Brain (organoid and tissue), 16 donors: ENCODE measurements at places on chromosomes 3 and 15.

- no peak for DNase-seq
Observed at GRCh38 chr3:188179006-188179966, 25.3 kb downstream of the LPP start.

- DNase-seq = no peak
Observed at GRCh38 chr3:73569246-73569760, 55.4 kb downstream of the PDZRN3 start.

DNA sequence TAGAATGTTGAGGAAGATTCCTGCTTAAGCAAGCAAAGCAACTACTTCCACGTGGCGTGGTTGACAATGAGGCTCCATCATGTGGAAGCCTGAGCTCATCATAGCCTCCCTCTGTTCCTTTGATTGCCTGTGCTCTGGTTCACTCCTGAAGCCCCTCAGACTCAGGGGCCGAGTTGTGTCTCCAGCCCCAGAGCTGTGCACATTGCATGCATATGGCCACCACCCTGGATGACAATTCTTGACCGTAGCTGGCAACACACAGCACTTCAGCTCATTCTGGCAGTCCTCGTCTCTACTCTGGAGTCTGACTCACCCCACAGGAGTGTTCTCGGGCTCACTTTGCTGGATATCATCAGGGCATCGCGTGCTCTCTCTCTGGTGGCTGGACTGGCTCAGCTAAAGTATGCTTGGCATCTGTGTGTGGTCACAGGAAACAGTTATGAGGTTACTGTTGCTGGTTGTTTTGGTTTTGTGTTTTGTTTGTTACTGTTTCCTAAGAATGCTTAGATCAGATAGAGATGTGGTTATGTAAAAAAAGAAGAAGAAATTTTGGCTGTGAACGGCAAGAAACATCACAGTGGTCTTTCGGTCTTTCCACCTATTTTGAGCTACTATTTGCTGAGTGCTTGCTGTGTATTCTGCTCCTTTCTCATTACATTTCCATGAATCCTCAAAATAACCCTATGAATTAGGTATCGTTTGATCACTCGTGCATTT is 41.6 kb upstream of the MRPS22 start:
- no peak for DNase-seq

DNA sequence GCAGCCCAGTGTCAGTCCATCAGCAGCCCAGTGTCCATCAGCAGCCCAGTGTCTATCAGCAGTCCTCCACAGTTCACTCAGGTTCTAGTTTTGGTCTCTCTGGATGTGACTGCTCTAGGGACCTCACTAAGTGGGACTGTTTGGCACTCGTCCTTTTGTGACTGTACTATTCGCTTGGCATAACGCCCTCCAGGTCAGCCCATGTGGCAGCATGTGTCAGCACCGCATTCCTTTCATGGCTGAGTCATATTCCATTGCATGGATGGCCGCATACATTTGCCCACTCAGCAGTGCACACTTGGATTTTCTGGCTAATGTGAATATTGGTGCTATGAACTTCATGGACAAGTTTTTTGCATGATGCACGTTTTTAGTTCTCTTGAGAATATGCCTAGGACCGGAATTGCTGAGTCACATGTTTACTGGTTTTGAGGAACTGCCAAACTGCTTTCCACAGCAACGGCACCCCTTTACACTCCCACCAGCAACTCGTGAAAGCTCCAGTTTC is 16.4 kb downstream of the CHST13 start:
- no peak for DNase-seq

DNA sequence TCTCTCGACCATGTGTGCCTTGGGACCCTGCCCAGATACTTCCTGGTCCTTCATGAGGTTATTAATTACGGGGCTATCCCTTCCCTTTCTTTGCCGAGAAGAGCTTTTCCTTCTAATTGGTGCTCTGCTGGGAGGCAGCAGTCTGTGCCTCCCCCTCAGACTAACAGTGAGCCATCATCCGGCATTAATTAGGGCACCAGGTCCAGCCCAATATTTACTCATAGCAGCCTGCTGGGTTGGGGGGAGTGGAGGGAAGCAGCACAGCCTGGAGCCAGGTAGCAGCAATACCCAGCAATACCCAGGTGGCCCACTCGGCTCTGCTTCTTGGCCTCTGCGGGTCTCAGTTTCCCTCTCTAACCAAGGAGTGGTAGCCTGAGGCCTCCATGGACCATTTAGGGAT is 20.1 kb downstream of the CACNA2D2 start:
- DNase-seq = no peak

DNA sequence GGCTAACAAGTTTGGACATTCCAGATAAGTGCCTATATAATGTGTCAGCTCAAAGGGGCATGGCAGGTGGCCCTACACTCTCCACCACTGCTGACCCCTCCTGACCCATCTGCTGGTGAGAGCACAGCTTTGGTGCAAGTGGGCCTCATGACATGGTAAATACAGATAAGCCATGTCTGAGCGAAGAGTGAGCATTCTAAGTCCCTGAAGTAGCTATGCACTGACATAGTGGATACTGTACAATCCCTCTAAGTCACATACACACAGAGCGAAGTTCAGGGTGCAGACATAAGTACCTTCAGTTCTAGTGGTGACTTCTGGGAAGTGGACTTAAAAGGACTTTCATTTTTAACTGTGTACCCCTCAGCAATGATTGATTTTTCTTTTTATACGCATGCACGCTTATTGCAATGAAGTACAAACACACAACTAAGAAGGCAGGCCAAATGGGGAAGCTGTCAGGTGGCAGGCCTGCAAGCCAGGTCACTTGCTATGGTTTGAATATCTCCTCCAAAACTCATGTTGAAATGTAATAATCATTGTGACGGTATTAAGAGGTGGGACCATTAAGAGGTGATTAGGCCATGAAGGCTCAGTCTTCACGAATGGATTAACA is 41.5 kb downstream of the TBC1D2B start:
- DNase-seq = no peak

DNA sequence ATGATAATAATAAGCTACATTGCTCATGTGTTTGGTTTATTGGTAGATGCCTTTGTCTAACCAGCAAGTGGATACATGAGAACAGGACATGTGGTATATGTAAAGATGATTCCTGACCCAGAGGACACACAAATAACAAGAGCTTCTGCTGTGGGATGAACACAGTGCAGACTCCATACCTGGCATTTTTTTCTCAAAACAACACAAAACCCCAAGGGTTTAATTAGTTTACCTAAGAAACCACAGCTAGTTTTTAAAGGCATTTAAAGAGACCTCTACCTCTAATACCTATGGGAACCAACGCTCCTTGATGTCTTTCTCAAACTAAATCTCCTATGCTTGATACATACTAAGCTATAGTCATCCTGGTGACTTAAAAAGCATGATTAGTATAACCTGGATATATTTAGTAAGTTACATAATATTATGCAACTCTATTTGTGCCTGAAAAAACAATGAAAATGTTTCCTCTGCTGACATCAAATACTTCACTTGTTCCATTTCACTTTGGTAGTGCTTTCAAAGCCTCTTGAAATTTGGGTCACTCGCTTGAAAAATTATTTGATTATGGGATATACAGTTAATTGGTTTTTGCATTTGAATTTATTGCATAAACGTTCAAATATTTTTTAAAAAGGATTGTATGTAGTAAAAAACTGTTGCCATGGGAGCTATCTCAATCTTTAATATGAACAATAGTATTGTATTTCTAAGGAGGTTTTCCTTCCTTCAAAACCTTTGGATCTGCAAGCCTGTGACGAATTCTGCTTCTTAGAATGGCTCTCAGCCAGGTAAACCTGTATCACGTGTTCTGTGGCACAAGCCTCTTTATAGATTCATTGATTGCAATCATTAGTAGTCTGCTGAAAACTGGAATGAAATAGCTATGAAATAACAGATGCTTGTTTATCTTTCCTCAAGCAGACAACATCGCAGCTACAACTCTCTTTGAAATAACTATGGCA is 233.0 kb upstream of the KCNMB2 start:
- no peak for DNase-seq

GRCh38 chr3:147669077-147669476 is 259.9 kb downstream of the ZIC1 start:
- no peak for DNase-seq

DNA sequence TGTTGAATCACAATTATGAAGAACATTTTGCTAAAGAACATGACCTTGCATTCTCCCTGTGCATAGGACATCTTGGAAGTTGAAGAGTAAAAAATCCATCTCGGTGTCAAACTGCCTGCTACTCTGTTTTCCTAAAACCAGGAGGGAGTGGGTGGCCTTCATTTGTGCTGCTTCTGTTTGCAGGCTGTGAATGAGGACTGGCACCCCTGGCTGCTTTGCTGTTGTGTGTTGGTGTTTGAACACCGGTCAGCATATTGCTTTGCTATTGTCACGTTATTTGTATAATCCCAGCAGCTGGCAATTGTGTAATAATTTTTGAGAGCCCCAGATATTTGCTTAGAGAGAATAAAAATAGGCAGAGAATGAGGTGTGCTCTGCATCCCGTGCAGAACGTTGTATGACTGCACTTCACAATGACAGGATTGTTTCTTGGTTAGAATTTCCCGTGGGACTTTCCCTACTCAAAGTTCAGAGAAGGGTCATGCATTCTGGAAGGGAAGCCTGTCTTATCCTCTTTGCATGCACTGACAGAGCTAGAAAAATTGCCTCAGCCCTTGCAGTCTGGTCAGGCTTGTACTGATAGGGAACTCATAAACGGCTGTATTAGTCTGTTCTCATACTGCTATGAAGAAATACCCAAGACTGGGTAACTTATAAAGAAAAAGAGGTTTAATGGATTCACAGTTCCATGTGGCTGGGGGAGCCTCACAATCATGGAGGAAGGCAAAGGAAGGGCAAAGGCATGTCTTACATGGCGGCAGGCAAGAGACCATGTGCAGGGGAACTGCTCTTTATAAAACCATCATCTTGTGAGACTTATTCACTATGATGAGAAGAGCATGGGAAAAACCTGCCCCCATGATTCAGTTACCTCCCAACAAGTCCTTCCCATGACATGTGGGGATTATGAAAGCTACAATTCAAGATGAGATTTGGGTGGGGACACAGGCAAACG is 16.3 kb downstream of the SV2B start:
- no peak for DNase-seq

- DNase-seq = peak; percentile 88
Observed at GRCh38 chr3:42190701-42191442, 75.1 kb downstream of the CCK start.

- no peak for DNase-seq
Observed at GRCh38 chr3:131007782-131008181, 18.8 kb downstream of the ASTE1 start.

- DNase-seq = no peak
Observed at GRCh38 chr3:195856410-195857084, 44.8 kb upstream of the MUC4 start.

DNA sequence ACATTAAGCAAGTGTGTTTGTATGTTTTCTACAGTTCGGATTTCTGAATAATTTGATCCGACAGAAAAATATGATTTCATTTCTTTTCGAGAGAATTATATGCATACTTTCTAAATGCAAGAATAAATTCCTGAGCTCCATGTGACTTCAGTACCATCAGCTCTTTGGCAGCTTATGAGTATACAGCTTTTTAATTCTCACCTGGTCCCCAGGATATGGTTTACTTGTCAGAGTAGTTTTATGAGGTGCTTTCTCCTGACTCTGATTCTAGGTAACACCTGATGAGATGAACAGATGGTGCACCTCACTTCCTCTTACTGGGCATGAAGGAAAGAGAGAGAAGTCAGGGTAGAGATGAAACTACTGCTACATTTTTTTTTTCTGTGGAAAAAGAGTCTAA is 3.1 kb downstream of the HGD start:
- peak; percentile 32 for DNase-seq

DNA sequence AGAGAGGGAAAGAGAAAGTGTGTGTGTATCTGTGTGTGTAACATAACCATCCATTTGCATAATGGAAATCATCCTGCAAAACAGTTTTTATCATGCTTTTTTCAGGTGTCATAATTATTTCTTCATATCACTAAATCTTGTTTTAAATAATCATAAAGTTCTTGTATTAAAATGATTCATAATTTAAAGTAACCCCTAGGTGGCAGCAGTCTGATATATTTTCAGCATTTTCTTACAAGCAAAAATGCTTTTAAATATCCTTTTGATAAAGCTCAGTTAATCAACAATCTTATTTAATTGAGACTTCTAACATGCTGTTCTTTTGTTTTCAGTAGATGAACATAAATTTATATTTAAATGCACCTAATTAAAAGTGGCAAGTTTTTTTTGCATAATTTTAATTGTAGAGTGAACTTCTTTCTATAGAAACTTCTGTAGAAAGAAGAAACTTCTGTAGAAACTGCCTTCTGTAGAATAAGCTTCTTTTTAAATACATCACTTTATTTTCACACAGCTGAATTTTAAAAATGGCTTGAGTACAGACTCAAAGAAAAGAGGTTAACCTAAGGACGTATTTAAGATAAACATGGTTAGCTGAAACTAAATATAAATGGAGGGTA is 72.5 kb downstream of the OPA1 start:
- peak; percentile 68 for DNase-seq

DNA sequence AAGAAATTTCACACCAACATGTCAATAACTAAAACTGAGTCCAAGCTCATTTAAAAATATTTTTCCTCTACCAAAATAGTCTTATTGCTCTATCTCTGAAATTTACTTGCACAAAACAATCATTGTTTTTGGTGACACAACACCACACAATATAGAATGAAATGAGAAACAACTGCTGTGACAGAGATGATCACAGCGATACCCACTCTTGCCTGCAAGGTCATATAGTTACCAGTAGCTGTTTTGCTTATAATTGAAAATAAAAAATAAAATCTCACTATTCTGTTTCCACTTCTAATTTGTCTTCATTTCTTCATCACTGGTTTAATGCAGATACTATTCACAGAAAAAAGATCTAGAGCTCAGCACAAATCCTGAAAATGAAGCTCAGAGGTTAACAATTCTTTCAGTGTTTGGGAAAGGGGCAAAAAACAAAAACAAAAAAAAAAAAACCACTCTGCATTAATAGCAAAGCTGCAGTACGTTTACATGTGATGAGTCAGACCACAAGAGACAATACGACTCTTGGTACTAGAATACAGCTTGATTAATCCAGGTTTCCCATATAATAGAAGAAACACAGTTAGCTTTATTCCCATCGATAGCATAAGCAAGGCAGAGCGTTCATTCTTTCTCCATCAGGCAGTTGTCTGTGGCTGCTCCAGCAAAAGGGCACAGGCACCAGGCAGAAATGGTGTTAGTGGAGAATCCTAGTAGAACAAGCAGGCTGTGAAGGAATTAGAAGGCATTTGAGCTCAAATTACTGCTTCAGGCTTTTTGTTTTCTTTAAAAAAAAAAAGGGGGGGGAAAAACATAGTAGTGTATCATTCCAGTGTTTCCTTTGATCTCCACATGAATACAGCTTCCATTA is 773 bp downstream of the ANKRD28 start:
- DNase-seq = peak; percentile 60

- no peak for DNase-seq
Observed at GRCh38 chr15:63124506-63124905, 2.8 kb downstream of the LACTB start.

DNA sequence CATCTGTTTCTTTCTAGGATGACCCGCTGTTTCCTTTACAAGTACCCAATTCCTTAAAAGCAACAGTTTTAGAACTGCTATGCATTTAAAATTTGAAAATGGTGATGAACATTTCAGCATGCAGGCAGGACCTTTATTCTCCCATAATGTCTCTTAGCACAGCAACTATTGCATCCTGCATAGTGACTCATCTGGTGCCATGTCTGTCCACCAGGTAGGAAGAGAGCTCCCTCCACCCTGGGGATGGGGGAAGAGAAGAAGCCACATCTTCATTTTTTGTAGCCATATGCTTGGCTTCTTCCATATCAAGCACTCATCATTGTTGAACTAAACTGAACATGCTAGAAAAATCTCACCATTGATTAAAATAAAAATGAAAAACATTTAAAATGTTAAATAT is 9.9 kb downstream of the GPR15 start:
- no peak for DNase-seq

GRCh38 chr15:96538491-96538890 is 208.0 kb downstream of the NR2F2 start:
- DNase-seq = peak; percentile 35

- DNase-seq = no peak
Observed at GRCh38 chr3:187689984-187690383, 12.4 kb downstream of the RTP2 start.
